LoVo (cell line): ENCODE measurements at places on chromosomes 7 and 10.

DNA sequence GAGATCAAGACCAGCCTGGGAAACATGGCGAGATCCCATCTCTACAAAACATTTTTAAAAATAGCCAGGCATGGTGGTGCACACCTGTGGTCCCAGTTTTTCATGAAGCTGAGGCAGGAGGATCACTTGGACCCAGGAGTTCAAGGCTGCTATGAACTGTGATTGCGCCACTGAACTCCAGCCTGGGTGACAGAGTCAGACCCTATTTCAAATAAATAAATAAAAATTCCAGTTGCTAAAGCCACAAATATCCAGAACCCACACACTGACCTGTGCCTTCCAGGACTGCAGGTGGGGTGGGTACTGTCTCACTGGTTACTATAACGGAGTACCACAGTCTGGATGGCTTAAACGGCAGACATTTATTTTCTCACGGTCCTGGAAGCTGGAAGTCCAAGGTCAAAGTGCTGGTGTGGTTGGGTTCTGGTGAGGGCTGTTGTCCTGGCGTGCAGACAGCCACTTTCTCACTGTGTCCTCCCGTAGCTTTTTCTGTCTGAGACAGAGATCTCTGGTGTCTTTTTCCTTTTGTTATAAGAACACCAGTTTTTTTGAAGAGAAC is 38.8 kb downstream of the ASB13 start:
- no peak for DNase-seq

GRCh38 chr7:29139796-29140195 is 6.5 kb downstream of the CPVL start:
- DNase-seq: no peak

- DNase-seq: no peak
Observed at GRCh38 chr7:69963393-69963792, 365.1 kb downstream of the AUTS2 start.

DNA sequence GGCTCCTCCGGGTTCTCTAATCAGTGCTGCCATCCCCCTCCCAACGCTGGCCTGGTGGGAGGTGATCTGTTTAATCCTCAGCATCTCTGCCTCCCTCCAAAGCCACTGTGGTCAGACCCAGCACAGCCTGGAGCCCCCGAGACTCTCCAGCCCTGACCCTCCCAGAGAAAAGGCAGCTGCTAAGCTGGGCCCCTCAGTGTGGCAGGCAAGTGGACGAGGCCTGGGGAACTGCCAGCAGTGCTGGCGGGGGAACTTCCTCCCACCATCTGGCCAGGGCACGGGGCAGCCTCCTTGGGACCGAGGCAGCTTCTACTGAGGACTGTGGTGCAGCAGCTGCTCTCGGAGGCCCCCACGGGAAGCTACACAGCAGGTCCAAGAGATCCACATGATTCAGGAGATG is 51.1 kb downstream of the DPYSL4 start:
- no peak for DNase-seq

DNA sequence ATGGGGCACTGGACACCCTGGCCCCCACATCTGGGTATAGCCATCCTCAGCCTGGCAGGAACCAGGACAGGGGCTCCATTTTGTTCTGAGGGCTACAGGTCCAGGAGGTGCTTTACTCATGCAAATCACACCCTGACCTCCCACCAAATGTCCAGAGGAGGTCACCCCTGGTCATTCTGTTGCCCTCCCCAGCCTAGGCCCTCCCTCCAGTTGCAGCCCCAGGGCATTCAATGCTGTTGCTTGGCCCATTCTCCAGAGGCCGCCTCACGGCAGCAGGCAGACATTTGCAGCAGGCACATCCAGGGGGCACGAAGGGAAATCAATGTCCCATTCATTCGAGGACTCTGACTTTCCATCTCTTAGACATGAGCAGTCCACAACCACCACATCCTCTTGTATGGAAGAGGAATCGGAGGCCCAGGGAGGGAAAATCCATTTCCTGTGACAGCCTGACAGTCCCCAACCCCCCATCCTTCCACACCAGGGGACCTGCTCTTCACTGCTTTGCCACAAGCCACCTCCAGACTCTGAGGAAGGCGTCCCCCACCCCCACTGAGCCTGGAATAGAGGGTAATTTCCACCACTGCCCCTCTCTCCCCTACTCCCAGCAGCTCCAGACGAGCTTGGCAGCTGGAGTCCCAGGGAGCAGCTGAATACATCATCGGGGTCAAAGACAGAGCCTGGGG is 76.2 kb upstream of the UNC5B start:
- no peak for DNase-seq
